ENCODE measurements at places on chromosomes 3 and 15.

DNA sequence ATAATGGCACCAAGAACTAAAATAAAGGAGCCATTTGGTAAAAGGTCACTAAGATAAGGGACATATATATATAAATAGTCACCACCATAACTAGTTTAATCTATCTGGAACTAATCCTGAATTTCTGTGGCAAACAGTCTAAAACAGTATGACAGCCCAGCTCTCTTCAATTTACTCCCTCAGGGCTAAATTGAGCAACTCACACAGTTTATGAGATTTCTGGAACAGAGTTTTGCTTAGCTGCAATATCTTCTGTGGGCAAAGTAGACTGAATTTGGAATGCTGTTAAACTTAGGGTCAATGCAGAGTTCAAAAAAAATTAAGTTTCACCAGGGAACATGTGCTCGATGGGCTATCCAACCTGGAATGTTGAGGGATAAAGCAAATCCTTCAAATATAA, 70.1 kb upstream of the VEPH1 start:
- no peak for DNase-seq

- no peak for DNase-seq
Observed at GRCh38 chr15:74712311-74712710, 13.0 kb downstream of the CYP1A1 start.

GRCh38 chr15:92664178-92664900, 8.8 kb upstream of the FAM174B start:
- no peak for DNase-seq

- DNase-seq, result peak; percentile 55
Observed at GRCh38 chr3:183038221-183038620, 57.9 kb upstream of the DCUN1D1 start.

GRCh38 chr3:151156618-151157216, 46.3 kb downstream of the GPR171 start:
- DNase-seq, result peak; percentile 54

GRCh38 chr3:168585544-168585943, 489.8 kb upstream of the GOLIM4 start:
- DNase-seq, result no peak

GRCh38 chr3:905217-905616, 187.6 kb upstream of the CNTN6 start:
- DNase-seq, result no peak

GRCh38 chr3:171933441-171933840, 90.3 kb downstream of the TMEM212 start:
- DNase-seq, result no peak

GRCh38 chr15:50051811-50052419, 67.1 kb downstream of the ATP8B4 start:
- peak; percentile 39 for DNase-seq

DNA sequence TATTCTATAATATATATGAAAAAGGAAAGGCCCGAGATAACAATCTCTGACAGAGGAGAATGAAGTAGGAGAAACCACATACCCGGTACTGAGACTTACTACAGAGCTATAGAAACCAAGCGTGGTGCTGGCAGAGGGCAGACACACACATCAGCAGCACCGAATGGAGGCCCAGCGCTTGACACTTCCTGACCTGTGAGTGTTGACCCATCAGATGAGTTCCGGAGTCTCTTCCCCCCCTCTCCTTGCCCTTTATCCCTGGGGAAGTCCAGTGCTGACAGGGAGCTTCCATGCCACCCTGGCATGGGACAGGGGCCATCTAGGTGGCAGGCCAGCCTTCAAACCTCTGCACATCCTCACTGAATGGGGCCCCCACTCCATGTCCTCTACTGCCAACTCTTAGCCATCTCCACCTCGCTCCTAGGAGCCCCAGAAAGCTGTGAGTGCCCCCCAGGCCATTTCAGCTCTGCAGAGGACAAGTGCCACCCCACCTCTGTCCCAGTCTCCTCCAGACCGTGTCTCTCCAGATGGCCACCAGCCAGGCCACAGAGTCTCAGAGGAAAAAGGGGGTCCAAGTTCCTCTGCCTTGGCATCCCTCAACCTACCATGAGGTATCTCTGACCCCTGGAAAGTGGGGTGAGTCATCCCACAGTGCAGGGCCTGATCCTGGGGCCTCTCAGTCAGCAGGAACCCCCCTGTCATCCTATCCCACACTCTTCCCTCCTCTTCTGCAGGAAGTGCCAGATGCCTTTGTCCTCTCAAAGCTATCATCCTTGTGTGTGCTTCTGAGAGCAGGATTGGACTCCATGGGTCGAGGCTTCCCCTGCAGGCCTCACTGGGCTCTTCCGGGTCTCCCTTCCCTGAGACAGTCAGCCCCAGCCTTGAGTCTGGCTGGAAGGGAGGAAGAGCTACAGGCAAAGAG, 116.5 kb upstream of the ALDH1A3 start:
- DNase-seq, result no peak

GRCh38 chr15:31225356-31225955, 101.2 kb upstream of the KLF13 start:
- no peak for DNase-seq

DNA sequence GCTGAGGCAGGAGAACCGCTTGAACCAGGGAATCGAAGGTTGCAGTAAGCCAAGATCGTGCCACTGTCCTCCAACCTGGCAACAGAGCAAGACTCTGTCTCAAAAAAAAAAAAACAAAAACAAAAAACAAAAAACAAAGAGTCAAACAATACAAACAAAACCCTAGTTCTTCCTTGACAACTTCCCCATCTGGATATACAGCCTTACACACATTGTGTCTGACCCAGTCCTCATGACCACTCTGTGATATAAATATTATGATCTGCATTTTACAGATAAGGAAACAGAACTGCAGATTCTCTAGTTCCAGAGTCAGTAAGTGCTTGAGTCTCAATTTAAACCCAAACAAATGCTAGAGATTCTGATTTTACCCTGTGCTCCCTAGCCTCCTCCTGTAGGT, 4.8 kb upstream of the ESYT3 start:
- DNase-seq, result no peak

DNA sequence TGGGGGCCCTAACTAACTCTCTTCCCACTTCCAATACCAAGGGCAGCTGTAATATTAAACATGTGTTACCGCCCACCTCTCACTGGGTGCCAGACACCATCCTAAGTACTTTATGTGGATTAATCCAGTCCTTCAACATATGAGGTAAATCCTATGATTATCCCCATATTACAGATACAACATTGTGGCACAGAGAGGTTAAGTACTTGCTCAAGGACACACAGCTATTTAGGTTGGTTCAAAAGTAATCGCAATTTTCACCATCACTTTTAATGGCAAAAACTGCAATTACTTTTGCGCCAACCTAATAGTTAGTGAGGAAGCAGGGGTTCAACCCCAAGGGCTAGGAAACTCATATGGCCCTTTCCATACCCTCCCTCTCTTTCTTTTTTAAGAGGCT, 100.8 kb downstream of the SEMA5B start:
- DNase-seq, result no peak

DNA sequence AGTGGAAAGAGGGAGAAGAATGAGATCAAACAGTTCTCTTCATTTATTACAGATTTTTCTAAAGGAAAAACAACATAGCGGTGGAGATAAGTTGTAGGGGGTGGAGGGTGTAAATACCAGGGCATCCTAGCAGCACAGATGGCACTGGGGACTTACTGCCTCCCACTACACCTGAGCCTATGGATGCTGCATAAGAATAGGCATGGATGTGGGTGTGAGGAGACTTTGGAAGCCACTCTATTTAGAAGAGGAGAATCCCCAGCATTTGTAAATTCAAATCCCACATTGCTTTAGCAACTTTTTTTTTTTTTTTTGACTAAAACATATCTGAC, 27.4 kb upstream of the IL1RAP start:
- no peak for DNase-seq

DNA sequence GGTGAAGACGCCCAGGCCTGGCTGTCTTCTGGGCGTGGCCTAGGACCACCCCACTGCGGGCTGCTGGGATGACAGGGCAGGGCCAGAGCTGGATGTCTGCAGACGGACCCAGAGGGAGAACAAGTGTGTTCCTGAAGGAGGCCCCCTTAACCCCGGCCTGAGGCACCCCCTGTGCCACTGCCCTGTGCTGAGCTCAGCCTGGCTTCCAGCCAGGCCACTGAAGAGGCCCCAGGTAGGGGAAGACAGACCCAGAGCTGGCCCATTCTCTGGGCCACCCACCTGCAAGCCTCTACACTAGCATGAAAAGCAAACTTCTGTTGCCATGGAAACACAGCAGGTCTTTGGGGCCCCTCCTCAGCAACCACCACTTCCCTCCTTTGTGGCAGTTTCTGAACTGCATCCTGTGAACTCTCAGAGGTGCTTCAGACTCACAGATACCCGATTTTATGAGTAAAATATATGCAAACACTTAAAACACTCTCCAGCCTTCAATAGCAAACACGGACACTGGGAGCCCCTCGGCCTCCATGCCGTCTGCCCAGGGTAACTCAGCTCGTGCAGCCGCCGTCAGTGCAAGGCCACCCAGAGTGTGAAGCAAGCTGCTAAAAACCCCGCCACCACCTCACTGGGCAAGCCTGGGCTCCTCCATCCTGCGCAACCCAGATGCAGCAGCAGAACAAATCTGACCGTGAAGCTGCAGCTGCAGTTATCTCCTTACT, 42.5 kb downstream of the CMTM6 start:
- DNase-seq, result no peak

- no peak for DNase-seq
Observed at GRCh38 chr3:8640223-8640622, 4.4 kb downstream of the SSUH2 start.

DNA sequence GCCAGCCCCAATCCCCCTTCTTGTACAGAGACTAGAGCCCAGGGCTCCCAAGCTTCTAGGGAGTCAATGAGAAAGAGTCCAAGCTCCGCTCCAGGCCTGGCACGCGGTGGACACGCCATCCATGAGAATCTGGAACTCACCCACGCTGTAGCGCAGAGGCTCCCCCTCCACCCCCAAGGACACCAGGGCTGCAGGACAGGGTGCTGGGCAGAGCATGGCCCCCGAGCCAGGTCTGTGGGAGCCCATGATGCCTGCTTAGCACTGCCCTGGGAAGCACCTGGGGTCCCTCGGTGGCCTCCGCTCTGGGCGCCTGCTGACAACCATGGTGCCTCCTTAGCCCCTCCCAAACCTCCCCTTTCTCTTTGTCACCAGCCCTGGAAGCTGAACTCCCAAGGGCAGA, 28.5 kb downstream of the ACSBG1 start:
- DNase-seq, result no peak

DNA sequence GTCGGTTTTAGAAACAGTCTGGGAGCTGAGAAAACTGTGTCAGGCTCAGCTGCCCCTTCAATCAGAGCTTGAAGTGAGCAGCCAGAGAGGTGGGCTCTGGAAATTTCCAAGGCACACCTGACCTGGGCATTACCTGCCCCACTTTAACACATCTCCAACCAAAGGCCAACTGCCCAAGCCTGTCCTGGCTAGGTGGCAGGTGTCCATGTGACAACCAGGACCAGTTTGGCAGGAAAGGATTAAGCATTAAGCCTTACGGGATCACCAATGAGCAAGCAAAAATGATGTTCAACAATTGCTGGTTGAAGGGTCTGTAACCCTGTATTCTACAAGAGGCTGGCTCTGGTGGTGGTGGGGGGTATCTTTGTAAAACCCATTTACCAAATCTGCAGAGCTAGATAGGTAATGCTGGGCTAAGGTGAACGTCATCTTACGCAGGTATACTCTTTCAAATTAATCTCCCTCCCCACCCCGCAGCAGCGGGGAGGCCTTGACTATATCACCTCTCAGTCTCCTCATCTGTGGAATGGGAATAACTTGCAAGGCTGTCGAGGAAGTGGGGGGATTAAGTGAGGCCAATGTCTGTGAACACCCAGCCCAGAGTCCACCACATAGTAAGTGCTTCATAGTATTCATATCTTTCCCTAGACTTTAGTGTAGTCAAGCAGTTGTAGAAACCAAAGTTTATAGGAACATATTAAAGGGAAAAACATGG, 183.2 kb downstream of the MEGF11 start:
- DNase-seq, result no peak

Data from Caki2 (cell line).